ENCODE measurements at places on chromosomes 12 and 14. TPM values are rescaled to one million over a fixed set of nuclear protein-coding genes. Genes with fewer than 3 reads are reported as not detected.

TRIM9 gene
- 0.97 TPM for polyA plus RNA-seq

LBHD2 gene
- not detected for polyA plus RNA-seq

ATP2B1 gene
- 96.1 TPM for polyA plus RNA-seq

STAT6 gene
- 137 TPM for polyA plus RNA-seq

ATP2A2 gene
- 124 TPM for polyA plus RNA-seq

TBX3 gene
- polyA plus RNA-seq: 104 TPM

TPCN1 gene
- 34.3 TPM for polyA plus RNA-seq

GALNT9 gene
- 2.8 TPM for polyA plus RNA-seq

DNA sequence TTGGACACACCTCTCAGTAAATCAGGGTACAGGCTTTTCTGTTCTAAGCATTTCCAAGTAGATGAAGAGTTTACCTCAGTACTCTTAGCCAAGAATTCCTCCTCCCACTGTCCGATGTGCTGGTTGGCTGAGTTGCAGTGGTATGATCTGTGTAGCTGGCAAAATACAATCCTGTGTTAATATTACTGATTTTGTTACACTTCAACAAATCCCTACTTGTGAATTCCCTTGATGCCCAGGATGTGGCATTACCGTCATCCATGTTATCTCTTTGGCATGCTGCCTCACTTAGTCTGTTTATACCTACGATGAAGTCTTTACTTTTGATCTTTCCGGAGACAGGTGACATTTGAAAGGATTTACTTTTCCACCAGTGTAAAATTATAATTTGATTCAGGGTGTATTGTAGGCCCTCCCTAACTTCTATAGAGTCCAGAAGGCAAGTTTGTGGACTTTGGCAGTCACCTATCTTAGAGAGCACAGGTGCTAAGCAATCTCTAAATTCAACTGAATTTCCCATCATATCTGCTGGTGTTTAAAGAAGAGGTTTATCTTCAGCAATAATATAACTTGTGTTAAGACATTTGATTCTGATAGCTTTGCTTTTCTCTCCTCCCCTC, 10.1 kb downstream of the CCDC196 start:
- DNase-seq: no peak

- no peak for DNase-seq
Measured at GRCh38 chr12:75984577-75985182, 46.9 kb downstream of the PHLDA1 start.

DNA sequence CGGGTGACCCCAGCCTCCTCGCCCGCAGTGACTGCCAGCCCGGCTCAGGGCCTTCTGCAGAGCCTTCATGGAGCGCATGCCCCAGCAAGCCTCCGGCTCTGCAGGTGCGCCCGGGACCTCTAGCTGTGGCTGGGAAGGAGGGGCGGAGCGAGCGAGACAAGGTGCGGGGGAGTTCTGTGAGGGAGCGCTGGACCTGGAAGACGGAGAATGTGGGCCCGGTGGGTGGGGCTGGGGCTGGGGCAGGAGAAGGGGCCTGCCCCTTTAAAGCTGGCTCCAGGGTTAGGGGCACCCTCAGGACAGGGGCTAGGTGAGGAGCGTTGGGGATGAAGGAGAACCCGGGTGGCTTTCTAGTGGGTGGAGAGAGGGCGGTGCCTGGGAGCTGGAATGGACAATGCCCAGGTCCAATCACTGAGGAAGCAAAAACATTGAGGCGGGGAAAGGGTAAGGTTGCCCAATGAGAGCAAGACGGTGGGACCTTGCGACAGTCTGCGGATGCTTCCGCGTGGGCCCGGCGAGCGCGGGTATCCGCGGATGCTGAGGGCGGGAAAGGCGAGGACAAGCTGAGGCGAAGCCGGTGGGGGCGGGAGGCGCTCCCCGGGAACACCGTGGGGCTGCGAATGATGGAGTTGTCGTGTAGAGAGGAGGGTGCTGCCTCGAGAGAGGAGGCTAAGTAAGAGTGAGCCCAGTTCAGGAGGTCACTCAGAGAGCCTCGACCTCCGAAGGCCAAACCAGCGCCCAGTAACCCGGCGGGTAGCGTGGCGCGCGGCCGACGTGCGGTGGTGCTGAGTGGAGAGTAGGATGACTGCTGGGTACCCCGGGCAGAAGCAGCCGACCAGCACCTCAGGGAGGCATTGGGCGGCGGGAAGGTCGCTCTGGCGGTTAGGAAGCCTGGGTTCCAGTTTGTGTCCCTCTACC, at the start of gene GLS2:
TSS of gene GLS2 (minus strand) at position 121 of the 915 bp plus-strand sequence. CDS start at position 78, 43 bp downstream.
- peak; percentile 40 for DNase-seq

DNA sequence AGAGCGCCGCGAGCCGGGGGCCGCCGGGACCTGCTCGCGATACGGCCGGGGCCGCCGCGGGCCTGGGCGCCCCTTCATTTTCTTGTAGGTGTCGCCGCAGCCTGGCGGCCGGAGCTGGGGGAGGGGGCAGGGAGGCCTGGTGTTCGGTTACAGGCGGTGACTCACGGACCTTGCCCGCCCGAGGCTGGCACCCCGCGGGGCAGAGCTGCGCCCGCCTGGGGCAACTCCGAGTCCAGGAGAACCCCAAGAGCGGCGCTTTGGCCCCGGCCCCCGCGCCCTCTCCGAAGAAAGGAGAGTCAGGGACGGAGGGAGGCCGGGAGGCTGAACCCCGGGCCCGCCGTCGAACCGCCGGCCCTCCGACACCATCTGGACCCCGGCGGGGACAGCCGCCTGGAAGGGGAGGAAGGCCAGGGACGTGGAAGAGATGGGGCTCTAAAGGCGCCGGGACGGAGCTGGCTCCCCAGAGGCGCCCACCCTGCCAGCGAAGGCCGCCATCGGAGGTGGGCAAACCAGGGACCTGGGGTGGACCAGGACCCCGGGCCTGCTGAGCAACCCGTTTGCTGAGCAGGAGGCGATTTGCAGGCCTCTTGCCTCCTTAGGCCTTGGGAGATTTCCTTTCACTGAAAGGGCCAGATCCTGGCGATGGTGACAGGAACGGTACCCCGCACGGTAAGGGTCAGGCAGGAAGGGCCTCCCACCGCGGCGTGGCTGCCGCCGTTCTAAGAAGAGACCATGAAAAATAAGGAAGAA, 843 bp upstream of the NUAK1 start:
- DNase-seq: peak; percentile 76

GRCh38 chr14:57266065-57266464, 2.6 kb downstream of the EXOC5 start:
- DNase-seq: no peak

DNA sequence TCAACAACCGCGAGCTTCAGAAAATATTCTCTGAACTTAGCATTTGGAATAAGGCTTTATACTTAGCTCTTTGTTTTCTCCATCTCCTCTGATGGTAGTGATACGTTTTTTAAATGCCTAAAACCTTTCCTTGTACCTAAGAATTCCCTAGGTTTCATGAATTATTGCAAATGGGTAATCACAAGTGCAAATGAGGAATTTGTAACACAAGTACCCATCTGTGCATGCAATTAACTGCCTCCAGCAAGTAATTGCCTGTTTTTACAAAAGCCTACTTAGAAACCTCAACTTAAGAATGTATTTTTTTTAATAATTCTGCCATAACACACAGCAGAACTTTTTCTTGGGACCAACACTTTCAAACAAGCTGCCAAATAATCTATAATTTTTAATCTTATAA, 149.2 kb downstream of the PHLDA1 start:
- DNase-seq: no peak

- DNase-seq: no peak
Measured at GRCh38 chr12:91496337-91496736, 313.7 kb upstream of the DCN start.

DNA sequence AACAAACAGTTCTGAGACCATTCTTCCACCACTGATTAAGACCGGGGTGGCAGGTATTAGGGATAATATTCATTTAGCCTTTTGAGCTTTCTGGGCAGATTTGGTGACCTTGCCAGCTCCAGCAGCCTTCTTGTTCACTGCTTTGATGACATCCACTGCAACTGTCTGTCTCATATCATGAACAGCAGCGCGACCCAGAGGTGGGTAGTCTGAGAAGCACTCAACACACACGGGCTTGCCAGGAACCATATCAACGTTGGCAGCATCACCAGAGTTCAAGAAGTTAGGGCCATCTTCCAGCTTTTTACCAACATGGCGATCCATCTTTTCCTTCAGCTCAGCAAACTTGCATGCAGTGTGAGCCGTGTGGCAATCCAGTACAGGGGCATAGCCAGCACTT, 16.9 kb downstream of the AEBP2 start:
- no peak for DNase-seq

DNA sequence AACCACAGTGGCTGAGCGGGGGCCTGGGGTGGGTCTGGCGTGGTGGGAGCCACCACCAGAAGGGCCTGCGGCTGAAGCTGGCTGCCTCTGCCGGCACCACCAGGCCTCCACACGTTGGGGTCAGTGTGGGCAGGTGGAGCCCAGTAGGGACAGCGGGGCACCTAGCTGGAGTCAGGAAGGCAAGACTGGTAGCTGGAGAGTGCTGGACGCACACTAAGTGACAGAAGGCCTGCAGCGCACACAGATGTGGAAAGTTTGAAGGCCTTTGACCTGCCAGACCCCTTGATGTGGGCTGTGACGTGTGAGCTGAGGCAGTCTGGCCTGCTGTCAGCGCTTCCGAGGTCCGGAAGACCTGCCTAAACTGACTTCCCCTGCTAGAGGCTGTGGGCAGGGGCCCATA, 26.3 kb downstream of the RIN3 start:
- DNase-seq: peak; percentile 35

GRCh38 chr12:88572781-88573549, 7.3 kb downstream of the KITLG start:
- no peak for DNase-seq

- DNase-seq: peak; percentile 21
Measured at GRCh38 chr14:101495284-101495683, 66.0 kb upstream of the DIO3 start.

DNA sequence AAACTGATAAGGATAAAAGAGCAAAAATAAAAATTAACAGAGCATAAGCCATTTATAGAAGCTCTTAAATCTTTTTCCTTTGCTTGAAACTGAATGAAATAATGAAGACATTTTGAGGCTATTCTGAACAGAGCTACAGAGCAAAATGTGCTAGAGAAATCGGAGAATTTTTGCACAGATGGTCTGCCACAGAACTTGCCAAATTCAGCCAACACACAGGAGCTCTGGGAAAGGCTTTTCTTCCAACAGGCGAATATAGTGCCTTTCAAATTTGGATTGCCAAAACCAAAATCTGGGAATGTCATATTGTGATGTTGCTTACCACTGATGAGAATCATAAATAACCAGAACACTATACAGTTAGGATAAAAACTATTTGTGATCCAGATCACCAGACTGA, 406.3 kb downstream of the RPL10L start:
- no peak for DNase-seq

- DNase-seq: no peak
Measured at GRCh38 chr12:117030187-117030900, 68.9 kb downstream of the TESC start.

DNA sequence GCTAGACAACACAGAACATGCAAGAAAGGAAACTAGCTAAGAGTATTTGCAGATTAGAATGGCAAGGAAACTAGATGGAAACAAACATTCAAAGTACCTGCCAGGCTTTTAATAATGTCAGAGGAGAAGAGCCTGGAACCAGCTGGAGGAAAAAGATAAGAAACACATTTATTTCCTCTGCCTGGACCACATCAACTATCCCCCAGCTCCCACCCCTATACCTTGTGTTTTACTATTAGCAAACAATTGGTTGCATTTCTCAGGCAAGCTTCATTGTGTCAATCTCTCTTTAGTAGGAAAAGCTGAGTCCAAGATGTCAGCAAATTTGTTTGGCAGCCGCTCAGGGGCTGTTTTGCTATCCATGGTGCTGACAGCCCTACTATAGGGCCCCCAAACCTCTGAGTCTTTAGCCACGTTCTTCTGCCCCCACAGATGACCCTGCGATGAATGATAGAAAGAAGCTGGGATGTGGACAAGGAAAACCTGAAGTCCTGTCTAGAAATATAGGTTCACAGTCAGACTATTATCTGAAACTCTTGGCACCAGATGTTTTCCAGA, 11.6 kb upstream of the SYNDIG1L start:
- DNase-seq: no peak

GRCh38 chr14:21521501-21521900, 4.6 kb downstream of the SALL2 start:
- DNase-seq: no peak

Data from left lung (tissue), 14 donors.